ENCODE measurements at places on chromosomes 13 and 19. TPM values are rescaled to one million over a fixed set of nuclear protein-coding genes. Genes with fewer than 3 reads are reported as not detected.

The ACP5 gene
- total RNA-seq: 8.8 TPM

The PSG3 gene
- total RNA-seq: not detected

The IGSF23 gene
- total RNA-seq: not detected

The FAAP24 gene
- total RNA-seq: 10.5 TPM

The KCNN4 gene
- total RNA-seq: 68.4 TPM

The SLC10A2 gene
- not detected for total RNA-seq

The CYSLTR2 gene
- 1.3 TPM for total RNA-seq

The NALCN gene
- total RNA-seq: not detected

The NLRP11 gene
- total RNA-seq: 0.10 TPM

The B3GNT8 gene
- 0.29 TPM for total RNA-seq

The USF2 gene
- 144 TPM for total RNA-seq

The SIN3B gene
- 18.8 TPM for total RNA-seq

The CEACAM8 gene
- total RNA-seq: not detected

The FFAR3 gene
- 5.3 TPM for total RNA-seq

The GFY gene
- not detected for total RNA-seq

The FXYD7 gene
- 1.2 TPM for total RNA-seq

The ZFP36 gene
- 113 TPM for total RNA-seq

The SHFL gene
- 31.9 TPM for total RNA-seq

The EEF2 gene
- 3,747 TPM for total RNA-seq

The ZNF324 gene
- 3.0 TPM for total RNA-seq

The MAG gene
- total RNA-seq: 0.19 TPM

The RNF113B gene
- total RNA-seq: not detected

The VSTM1 gene
- not detected for total RNA-seq

The CNFN gene
- not detected for total RNA-seq
